GM12878 (cell line): ENCODE measurements at places on chromosomes 6 and 20. TPM values are rescaled to one million over a fixed set of nuclear protein-coding genes. Genes with fewer than 3 reads are reported as not detected.

GRCh38 chr20:5267092-5267491, 49.7 kb downstream of the PROKR2 start:
- no peak overlapping the region for H3K27ac ChIP-seq
- no peaks in the 10 kb centered on the region for H3K36me3 ChIP-seq
- DNase-seq = no peak

GRCh38 chr6:81865712-81866111, 113.2 kb upstream of the TENT5A start:
- no peaks in the 10 kb centered on the region for H3K36me3 ChIP-seq
- no peak for DNase-seq
- H3K4me1 ChIP-seq = no peaks in the 10 kb centered on the region
- H3K4me3 ChIP-seq = no peak overlapping the region
- H3K27ac ChIP-seq = no peak overlapping the region

DNA sequence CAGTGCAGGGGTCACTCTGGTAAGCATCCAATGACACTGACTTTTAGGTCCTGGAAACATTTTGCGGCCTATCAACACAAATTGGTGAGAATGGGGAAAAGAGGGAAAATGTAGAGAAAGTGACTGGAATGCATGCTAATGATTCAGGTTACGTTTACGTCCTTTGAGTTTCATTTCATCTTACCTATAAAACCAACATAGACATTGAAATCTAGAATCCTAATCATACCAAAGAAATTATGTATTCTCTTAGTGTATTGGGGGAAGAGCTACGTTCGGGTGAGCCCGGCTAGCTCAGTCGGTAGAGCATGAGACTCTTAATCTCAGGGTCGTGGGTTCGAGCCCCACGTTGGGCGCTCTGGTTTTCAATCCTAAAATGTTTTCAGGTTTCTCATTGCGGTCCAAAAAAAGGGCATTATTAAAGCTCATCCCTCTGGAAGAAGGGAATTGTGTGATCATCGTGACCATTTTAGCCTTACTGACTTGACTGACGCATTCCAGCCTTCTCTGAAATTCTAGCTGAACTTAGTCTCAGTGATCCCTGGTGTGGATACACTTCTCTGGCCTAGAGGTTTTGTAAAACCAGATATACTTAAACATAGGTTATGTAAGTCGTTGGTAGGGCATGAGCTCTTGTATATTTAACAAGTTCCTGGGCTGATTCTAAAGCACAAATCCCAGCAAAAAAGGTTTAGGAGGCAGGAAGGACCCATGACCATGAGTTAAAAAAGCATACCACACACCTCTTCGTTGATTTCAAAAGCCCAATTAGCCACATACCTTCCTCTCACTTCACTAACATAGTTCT, 18.3 kb downstream of the HMGN4 start:
- no peak for DNase-seq
- no peaks in the 10 kb centered on the region for H3K36me3 ChIP-seq
- H3K27ac ChIP-seq = no peak overlapping the region
- 0 out of 2 replicates have a peak, but pooled peaks cover 3% of the 10 kb centered on the region for H3K4me1 ChIP-seq
- H3K4me3 ChIP-seq = no peak overlapping the region; the same call in 1 of the 2 replicates

DNA sequence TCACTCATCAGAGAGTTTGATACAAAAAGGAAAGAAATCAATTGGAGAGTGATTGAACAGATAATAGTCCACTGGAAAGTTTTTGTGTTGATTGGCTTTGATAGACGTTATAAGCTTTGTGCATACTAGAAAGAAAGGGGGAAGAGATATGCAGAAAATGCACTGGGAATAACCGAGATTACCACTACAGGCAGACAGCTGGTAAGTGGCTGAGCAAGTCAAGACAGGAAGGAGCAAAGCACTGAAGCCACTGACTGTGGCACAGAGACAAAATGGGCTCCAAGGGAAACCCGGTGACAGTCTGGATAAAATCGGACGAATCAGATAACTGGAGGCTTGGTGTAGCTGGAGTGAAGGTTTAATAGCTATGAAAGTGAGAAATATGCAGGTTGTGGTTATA, 209.0 kb downstream of the SIM1 start:
- no peak for DNase-seq
- no peak overlapping the region for H3K4me3 ChIP-seq
- no peaks in the 10 kb centered on the region for H3K27me3 ChIP-seq
- no peaks in the 10 kb centered on the region for H3K36me3 ChIP-seq
- no peaks in the 10 kb centered on the region for H3K4me1 ChIP-seq
- H3K27ac ChIP-seq = no peak overlapping the region

Gene MUC21
- total RNA-seq = not detected in 2 replicates

Gene SYCP2L
- total RNA-seq = not detected in 2 replicates
